ENCODE measurements at places on chromosomes 5 and 9.
A peak's percentile ranks its signal among the peaks of the same experiment; 100 is the strongest.

DNA sequence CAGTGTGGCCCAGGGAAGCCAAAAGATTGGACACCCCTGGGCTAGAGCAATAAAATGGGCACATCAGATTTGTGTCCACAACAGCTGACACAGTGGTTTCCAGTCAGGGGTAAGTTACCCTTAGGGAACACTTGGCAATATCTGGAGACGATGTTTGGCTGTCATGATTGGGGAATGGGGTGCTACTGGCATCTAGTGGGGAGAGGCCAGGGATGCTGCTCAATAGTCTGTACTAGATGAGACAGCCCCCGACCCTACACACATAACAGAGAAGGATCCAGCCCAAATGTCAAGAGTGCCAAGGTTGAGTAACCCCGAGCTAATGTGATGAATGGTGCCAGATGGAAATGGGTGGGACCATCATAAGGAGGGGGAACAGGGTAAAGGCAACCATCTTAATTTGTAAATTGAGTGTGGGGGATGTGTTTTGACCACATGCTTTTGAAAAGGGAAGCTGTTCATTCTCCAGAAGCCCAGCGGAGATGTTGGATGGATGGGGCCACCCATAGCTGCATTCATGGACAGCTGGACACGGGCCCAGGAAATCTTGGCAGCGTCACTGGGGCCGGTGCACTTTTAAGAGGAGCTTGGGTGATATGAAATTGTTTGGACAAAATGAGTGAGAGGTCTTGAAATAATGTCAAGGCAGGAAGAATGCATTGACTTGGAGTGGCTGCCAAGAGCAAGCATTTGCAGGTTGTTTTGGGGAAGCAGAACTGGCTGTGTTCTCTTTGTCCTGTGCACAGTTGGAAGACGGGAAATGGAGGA lies 33.4 kb downstream of the SYK start:
- DNase-seq = no peak

GRCh38 chr5:84253946-84254345 lies 130.7 kb downstream of the EDIL3 start:
- DNase-seq = no peak

DNA sequence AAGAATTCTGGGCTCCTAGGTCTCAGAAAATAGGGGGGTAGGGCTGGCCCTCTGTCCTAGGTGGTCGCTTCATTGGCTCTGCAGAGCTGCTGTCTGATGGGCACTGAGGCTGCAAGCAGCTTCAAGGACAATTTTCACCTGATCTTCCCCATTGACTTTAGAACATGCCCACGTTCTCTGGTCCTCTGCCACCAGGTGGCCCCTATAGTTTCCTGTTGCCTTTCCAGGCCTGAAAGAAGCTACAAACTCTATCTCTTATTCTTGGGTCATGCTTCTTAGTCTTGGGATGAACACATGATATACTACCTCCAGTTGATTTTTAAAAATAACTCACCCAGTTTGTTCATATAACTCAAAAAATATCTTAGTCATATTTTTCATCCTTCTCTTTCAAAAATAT lies 26.3 kb downstream of the SPZ1 start:
- no peak for DNase-seq

GRCh38 chr9:127915801-127916719 lies 781 bp downstream of the ST6GALNAC4 start:
- DNase-seq = no peak

- no peak for DNase-seq
Observed at GRCh38 chr5:33557605-33558004, 116.8 kb downstream of the TARS1 start.

DNA sequence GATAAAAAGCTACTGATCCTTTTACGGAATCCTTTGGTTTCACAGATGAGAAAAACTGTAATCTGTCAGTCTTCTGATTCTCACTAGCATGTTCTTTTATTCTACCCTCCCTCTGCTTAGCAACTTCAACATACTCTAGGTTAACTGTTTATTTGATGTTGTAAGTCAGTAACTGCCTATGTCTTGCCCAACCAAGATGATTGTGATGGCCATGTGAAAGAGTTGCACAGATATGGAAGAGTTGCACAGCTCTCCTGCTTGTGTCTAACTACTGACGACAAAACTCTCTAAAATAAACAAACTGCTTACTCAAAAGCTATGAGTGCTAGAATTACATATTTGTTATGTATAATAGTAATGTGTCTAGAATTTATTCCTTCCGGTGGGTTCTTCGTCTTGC lies 227.3 kb upstream of the DAB2 start:
- no peak for DNase-seq

DNA sequence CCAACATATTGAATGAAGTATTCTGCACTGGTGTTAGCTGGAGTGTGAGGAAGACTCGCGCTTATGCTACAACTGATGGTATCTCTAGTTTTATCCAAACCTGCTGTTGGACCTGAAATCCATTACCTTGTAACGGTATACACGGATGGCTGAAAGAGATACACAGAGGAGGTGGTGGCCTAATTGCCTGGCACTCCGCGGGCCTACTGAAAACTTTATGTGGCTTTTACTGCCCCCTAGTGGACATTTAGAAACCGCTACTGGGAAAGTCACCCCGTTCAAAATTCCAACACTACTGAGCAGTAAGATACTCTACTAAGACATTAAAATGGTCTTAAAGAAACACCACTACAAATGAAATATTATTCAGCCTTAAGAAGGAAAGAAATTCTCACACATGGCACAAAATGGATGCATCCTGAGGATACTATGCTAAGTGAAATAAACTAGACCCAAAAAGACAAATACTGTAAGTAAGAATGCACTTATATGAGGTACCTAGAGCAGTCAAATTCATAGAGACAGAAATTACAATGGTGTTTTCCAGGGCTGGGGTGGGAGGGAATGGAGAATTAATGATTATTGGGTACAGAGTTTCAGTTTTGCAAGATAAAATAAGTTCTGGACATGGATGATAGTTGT lies 100.4 kb downstream of the TTLL11 start:
- DNase-seq = peak; percentile 54

- DNase-seq = no peak
Observed at GRCh38 chr9:92463387-92463786, 18.9 kb downstream of the ASPN start.

DNA sequence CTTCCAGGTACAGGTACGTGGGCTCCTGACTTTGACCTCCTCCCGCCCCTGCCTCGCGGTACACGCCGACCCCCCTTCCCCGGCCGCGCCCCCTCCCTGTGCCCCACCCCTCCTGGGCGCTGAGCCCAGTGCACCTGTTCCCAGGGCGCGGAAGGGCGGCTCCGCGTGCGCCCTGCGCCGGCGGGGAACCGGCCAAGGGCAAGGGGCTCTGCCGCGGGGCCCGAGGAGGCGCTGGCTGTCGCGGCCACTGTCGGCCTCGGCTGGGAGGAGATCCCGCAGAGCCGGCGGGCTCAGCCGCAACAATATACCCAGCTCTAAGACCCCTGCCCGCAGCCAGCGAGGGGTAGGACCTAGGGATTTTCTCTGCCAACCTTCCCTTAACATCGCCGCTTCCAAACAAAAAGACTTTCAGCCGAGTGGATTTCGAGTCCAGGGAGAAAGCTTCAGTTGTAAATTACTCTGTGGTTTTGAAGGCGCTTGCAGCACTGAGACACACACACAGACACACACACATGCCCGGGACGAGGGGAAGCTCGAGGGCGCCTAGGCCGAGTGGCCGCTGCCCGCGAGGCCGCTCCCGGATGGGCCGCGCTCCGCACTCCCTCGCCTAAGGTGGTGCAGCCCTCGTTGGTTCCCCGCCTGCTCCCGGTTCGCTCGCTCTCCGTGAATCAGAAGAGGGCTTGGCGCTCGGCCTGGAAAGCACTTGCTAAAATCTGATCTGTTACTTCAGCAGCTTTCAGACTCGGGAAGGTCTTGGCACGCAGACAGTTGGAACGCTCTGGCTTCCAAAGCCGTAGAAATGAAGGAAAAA lies 1.2 kb downstream of the FGF18 start:
- no peak for DNase-seq

DNA sequence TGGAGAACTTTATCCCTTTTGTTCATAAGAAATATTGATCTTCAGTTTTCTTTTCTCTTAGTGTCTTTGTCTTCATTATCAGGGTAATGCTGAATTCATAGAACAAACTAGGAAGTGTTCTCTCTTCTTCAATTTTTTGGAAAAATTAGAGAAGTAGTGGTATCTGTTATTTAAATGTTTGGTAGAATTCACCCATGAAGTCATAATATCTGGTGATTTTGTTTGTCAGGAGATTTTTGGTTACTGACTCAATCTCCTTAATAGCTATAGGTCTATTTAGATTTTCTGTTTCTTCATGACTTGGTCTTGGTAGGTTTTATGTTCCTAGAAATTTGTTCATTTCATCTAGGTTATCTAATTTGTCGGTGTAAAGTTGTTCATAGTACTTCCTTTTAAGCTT lies 45.4 kb upstream of the STARD4 start:
- DNase-seq = no peak

GRCh38 chr9:129752900-129753729 lies at the start of gene PTGES:
Gene PTGES, minus strand, starts transcription at chr9:129753042. Its CDS starts 30 bp downstream, at chr9:129753012.
- no peak for DNase-seq

DNA sequence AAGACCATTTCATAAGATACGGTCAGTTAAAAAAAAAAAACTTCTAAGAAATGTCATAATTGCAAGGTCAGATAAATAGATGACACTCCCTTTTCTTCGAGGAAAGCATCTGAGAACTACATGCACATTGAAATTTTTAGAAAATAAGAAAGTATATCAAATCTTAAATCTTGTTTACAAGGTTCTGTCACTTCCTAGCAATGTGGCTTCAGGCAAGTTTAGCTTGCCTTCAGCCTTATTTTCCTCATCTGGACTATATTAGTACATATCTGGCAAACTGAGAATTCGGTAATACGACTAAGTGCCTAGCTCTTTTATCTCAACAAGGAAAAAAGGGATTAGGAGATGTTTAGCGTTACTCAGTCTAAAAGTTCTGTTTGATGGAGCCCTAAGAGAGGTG lies 32.5 kb upstream of the OR2K2 start:
- DNase-seq = no peak

DNA sequence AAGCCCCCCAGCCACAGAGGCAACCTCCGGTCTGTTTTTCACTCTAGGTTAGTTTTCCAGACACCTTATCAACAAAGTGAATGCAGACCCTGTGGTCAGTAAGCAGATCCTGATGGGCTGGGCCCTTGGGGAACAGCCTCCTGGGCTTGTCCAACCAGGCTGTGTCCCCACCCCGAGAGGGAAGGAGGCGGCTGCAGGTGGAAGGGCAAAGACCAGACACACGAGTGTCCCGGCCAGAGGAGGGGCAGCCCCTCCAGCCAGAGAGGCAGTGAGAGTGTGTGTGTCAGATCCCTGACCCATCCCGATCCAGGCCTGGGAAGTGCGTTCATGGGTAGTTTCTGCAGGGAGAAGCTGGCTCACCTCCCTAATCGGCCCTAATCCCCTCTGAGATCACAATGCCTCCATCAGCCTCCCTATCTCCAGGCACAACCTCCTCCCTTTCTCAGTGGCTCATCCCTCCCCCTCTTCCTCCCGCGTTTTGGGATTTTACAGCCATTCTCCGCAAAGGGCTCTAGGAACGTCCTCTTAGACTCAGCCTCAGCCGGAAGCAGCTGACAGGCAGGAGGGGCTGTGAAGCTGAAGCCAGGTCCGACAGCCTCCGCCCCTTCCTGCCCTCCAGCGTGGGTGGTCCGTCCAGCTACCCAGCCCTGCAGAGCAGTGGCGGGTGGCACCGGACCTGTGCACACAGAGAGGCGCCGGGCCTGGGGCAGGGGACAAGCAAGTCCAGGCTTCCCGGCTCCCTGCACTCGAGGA lies 9.7 kb downstream of the SLC12A7 start:
- no peak for DNase-seq

DNA sequence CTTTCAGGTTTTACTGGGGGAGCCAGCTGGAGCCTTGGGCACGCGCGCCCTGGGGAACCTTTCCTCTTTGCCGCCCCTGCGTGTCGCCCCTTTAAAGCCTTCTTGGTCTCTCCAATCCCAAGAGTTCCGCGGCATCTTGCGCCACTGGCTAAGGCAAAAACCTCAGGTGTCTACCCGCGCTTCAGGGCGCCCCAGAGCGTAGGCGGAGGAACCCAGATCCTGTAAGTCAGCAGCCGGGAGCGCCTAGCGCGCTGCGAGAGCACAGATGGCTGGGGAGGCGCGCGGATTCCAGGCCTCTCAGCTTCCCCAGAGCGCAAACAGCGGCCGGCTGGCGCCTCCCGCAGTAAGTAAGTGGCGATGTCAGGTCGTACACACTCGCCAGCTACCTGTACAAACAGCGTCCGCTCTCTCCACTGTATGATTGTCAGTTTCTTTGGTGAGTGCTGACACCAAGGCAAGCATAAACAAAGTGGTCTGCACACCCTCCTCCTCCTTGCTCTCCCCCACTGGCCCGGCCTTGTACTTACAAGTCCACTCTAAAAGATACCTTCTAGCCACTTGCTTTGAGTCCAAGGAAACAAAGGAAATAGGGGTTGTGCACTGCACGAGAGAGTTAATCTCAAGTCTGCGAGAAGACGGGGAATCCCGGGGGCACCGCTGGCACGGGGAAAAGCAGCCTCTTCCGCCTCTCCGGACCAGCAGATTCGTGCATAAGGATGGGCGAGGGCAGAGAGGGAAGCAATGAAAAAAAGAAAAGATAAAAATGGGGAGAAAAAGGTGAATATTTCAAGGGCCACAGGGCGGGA lies 2.9 kb downstream of the HTR1A start:
- DNase-seq = no peak

DNA sequence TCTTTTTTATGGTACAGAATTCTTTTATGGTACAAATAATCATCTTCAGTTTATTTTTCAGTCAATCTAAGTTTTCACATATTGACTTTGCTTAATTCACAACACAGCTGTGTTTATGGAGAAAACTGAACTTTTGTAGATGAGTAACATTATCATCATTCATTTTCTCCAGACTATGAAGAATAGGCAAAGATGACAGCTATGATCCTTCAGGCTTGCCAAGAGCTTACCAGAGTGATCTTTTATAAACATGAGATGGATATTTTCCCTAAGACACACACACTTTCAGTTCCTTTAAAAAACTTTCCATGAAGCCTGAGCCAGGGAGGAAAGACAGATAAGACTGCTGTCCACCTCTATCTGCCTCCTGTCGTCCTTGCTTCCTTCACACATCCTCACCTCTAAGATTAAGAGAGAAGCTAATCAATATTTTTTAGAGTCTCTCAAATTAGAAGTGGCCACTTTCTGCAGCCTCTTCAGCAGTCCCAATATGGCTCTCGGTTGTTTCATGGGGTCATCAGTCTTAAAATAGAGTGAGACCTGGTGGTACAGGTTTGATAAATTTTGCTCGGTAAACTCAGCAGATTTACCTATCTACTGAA lies 108.1 kb upstream of the SLC27A6 start:
- DNase-seq = no peak

DNA sequence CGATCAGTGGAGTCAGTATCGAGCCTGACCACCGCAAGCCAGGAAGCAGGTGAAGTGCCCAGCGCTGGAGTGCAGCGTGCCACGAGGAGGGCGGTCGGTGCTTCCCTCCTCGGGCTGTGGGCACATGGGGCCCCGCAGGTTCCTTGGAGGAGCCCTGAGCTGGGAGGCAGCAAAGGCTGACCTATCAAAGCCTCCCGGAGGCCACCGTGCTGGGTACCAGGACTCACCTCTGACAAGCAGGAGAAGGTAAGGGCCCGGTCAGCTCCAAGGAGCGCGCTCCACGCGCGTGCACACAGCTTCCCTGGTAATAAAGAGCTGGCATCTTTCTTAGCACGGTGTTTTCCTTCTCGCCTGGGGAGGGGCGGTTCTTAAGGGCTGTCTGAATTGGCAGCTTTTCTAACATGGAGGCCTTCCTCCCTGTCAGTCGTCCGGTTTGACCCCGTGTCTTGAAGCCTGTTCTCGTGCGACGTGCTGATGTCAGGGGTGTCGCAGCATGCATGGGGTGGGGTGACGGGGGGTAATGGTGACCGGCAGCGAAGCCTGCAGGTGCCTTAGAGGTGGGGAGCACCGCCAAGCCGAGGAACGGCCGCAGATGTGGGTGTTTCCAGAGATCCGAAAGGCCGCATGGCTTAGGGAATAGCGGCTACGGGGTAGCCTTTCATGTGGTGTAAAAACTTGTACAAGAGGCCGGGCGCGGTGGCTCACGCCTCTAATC lies 13.1 kb downstream of the PMPCA start:
- no peak for DNase-seq
